HL-60 (cell line): ENCODE measurements at places on chromosomes 6 and 20.

DNA sequence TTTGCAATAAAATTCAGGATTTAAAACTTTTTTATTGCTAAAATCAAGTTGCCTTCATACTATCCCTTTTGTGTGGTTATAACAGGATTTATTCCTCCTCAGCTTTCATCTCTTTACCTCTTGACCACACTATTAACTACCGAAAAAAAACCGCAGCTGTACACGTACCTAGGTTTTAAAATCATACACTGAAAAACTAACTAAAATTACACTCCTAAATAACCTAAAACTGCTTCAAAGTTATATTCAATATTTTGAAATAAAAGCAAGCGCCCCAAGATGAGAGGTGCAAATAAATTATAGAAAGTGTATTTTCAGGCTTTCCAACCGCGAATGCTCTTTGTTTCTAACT lies 1.4 kb downstream of the MPC1 start:
- no peak for DNase-seq

- DNase-seq: no peak
Measured at GRCh38 chr6:69343851-69344250, 453.0 kb downstream of the LMBRD1 start.

DNA sequence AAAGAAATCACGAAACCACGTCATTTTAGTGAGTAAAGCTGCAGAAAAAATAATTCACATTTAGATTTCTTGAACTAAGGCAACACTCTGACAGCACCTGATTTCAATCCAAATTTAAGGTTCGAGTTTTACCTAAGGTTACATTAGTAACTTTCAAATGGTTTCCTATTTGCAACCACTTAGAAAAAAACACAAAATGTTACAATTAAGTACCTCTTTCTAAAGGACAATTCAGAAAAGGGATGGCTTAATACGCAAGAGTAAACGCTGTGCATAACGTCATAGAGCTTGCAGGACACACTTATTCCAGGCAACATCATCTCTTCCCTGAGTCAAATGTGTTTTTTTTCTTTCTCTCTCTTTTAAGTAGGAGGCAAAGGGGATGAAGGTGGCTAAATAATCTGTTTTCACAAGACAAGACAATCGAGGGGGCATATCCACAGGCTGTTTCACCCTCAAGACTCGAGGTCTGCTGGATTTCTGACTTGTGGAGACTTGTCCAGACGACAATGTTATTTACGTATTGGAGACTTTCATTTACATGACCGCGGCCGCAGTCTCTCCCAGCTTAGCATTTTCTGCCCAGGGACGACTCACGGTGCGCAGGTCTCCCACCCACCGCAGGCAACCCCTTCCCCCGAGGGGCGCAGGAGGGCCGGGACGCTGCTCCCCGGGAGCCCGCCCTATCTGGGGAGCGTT lies 86.0 kb downstream of the SESN1 start:
- DNase-seq: peak; percentile 21

DNA sequence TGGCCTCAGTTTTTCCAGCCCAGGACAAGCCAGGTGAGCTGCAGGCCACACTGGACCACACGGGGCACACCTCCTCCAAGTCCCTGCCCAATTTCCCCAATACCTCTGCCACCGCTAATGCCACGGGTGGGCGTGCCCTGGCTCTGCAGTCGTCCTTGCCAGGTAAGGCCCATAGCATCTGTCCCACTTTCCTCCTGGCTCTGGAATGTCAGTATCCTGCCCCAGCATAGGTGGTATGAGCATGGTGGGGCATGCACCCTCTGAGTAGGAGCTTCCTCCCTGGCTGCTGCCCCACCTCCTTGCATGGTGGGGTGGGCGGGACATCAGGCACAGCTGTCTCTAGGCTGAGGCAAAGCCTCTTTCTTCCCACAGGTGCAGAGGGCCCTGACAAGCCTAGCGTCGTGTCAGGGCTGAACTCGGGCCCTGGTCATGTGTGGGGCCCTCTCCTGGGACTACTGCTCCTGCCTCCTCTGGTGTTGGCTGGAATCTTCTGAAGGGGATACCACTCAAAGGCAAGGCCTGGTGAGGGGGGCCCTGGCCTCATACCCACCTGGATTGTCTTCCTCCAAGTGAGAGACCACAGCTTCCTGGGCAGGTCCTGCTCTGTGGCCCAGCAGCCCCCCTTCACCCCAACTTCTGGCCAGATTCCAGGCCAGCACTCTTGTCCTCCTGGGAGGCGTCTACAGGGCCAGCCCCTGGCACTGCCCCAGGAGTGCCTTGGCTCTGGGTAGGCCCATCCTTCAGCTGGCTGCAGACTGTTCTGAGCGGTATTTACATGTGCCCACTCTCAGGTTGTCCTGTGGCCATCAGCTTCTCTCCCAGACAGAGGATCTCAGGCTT lies 9.1 kb downstream of the PI16 start:
- no peak for DNase-seq

DNA sequence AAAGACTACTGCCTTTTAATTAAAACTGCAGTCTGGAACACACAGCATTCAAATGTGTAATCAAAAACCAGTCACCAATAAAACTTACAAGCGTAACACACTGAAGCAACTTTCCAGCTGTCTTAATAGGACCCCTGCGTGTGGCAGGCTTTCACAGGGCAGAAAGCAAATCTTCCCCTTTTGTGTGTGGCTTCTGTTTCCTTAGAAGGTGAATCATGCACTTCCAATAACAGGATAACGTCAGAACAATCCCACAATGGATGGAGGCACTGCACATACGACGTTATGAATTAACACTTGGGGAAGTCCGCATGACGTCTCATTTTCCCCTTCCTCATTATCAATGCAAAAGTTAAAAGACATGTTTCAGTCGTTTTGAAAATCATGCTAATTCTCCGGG lies 44.8 kb downstream of the INSM1 start:
- DNase-seq: no peak

GRCh38 chr6:4904461-4905025 lies 99.3 kb downstream of the RPP40 start:
- no peak for DNase-seq

- DNase-seq: no peak
Measured at GRCh38 chr6:11174242-11174611, 58.2 kb downstream of the NEDD9 start.

DNA sequence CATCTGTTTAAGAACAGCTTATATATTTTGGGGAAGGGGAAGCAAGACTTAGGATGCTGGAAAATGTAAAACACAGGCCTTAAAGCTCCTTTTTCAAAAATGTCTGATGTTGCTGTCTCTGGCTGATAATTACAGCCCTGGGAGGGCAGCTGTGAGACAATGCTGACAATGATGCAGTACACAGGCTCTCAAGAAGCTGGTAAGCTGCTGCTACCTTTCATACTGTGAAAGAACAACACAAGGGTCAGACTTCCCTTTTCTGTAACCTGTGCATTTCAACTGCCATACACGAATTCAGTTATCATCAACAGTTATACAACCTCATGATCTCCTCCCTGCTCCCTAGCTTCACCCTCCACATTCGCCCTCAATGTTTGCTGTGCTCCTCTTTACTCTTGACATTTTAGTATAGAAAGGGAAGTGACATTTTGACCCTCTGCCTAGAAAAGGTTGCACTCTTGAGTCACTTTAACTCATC lies 25.2 kb downstream of the MAP7 start:
- peak; percentile 11 for DNase-seq

GRCh38 chr6:105872249-105872648 lies 213.9 kb upstream of the PRDM1 start:
- DNase-seq: peak; percentile 89

- no peak for DNase-seq
Measured at GRCh38 chr6:111677249-111677990, 71.7 kb upstream of the TRAF3IP2 start.

- no peak for DNase-seq
Measured at GRCh38 chr6:135358985-135359384, 138.6 kb downstream of the AHI1 start.

- DNase-seq: no peak
Measured at GRCh38 chr20:32378461-32378860, 20.3 kb downstream of the ASXL1 start.
